ENCODE measurements at places on chromosomes 3 and 15. TPM values are rescaled to one million over a fixed set of nuclear protein-coding genes. Genes with fewer than 3 reads are reported as not detected.

- H3K27me3 ChIP-seq: no peaks in the 10 kb centered on the region
- DNase-seq: no peak
- no peaks in the 10 kb centered on the region for H3K36me3 ChIP-seq
- no peaks in the 10 kb centered on the region for H3K4me1 ChIP-seq
Measured at GRCh38 chr3:79983118-79983517, 215.3 kb upstream of the ROBO1 start.

IGF2BP2 gene
- total RNA-seq: 0.21 TPM

GRCh38 chr3:16587681-16588060, 17.6 kb downstream of the DAZL start:
- H3K4me1 ChIP-seq: peaks cover 11% of the 10 kb centered on the region
- no peak overlapping the region for H3K27ac ChIP-seq
- H3K36me3 ChIP-seq: no peaks in the 10 kb centered on the region
- H3K4me3 ChIP-seq: no peak overlapping the region

DNA sequence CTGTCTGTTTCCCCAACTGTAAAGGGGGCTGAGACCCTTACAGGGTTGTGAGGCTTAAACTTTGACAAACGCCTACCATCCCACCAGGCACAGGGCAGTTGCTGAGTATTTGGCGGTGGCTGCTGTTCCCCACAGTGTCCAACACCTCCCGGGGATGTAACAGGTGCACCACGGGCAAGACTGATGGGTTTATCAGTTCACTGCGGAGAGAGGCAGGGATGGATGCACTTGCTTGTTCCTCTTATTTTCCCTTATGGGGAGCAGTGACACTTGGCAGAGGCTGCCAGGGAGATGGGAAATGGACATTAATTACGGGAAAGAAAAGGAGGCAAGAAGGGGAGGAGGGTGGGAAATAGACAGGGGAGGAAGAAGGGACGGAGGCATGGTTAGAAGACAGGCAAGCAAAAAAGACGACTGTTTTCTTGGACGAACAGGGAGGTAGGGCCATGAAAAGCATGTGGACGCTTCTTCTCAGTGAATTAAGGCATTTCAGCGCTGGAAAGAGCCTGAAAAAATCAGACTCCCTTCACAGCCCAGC, 16.6 kb upstream of the ADIPOQ start:
- no peak for DNase-seq
- no peaks in the 10 kb centered on the region for H3K4me1 ChIP-seq
- no peaks in the 10 kb centered on the region for H3K36me3 ChIP-seq

DNA sequence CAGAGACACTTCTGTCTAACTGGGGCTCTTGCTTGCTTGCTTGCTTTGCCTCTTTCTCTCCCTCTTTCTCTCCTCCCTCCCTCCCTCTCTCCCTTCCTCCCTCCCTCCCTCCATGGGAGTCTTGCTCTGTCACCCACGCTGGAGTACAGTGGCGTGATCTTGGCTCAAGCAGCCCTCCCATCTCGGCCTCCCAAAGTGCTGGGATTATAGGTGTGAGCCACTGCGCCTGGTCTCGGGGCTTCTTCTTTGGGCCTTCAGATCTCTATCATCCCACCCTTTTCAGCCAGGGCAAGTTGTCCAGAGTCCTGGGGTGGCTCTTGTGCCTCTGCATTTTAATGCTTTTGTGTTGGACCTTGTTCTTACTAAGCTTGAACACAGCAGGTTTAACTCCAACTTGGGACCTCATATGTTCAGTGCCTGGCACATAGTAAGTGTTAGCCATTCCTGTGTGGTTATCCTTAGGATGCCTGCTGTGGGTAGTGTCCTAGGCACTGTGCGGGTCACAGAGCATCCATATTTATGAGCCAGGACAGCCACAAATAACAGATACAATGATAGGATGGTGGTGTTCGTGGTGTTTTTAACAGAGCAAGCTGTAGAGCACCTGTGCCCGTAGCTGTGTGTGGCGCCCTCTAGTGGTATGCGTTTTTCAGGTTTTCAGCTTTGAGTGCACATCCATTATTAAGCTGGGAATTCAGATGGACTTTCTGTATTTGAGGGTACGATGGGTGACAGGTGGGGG, 75.1 kb downstream of the CCK start:
- no peaks in the 10 kb centered on the region for H3K27me3 ChIP-seq
- H3K36me3 ChIP-seq: peaks cover 11% of the 10 kb centered on the region
- H3K4me1 ChIP-seq: peaks cover 50% of the 10 kb centered on the region
- H3K4me3 ChIP-seq: no peak overlapping the region

FHIT gene
- total RNA-seq: 10.3 TPM

- peaks cover 6% of the 10 kb centered on the region for H3K4me1 ChIP-seq
- DNase-seq: no peak
- H3K27me3 ChIP-seq: no peaks in the 10 kb centered on the region
- no peak overlapping the region for H3K27ac ChIP-seq
Measured at GRCh38 chr15:57135800-57136199, 217.4 kb downstream of the TCF12 start.

DNA sequence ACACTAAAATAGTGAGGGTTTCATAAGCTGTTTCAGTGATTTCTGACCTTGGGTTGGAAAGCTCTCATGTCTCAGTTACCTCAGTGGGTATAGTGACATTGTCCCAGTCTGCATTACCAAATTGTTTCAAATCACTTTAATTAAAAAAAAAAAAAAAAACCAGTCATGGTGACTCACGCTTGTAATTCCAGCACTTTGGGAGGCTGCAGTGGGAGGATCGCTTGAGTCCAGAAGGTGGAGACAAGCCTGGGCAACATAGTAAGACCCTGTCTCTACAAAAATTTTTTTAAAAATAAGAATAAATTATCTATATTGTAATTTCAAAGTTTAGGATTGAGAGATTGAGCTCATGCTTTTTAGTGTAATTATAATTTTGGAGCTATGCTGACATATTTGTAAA, 78.0 kb downstream of the MBNL1 start:
- no peak overlapping the region for H3K4me3 ChIP-seq
- H3K27ac ChIP-seq: no peak overlapping the region
- DNase-seq: no peak
- H3K36me3 ChIP-seq: peaks cover 3% of the 10 kb centered on the region
- no peaks in the 10 kb centered on the region for H3K27me3 ChIP-seq
- H3K4me1 ChIP-seq: no peaks in the 10 kb centered on the region

DNA sequence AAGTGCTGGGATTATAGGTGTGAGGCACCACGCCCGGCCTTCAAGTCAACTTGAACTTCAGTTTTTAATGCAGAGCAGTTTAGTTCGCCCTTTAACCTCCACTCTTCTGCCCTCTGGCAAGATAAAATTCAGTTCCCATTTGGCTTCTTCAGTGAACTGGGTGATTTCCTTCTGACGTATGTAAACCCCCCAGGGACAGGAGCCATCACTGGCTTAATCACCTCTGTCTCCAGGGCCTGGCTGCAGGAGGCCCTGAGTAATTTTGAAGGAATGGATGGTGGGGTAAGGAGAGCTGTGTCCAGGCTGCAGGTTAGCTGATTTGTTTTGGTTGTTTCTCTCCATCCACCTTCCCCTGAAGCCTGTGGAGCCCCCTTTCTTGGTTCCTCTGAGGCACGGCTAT, 11.9 kb downstream of the MCM2 start:
- no peaks in the 10 kb centered on the region for H3K27me3 ChIP-seq
- no peak overlapping the region for H3K27ac ChIP-seq
- no peak overlapping the region for H3K4me3 ChIP-seq
- no peaks in the 10 kb centered on the region for H3K4me1 ChIP-seq
- H3K36me3 ChIP-seq: peaks cover 65% of the 10 kb centered on the region

DNA sequence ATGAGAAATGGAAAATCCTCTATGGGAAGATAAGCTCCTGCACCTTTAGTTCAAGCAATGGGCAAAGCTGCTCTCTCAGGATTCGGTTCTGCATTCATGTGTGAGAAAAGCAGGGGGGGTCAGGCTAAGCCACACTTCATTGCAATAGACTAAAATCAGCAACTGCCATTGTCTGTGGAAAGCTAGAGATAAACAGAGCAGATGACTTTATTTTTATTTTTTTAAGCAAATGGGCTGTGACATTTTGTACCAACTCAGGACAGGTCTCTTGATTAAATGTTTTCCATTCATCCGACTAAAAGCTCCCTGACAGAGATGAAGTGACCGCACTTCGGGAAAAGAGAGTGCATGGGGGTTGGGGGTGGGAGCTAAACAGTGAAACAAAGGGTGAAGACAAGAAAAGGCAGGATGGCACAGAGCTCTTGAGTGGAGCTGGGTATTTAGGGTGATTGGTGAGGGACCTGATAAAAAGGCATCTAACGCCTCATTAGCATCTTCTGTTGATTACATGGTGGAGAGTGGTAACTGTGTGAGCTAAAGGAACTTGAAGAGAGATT, 987.4 kb downstream of the TUSC7 start:
- H3K4me3 ChIP-seq: no peak overlapping the region
- H3K27ac ChIP-seq: no peak overlapping the region
- H3K36me3 ChIP-seq: no peaks in the 10 kb centered on the region
- DNase-seq: no peak

- peak overlapping the region; percentile 22 for H3K27ac ChIP-seq
- no peaks in the 10 kb centered on the region for H3K4me1 ChIP-seq
- no peaks in the 10 kb centered on the region for H3K36me3 ChIP-seq
- no peaks in the 10 kb centered on the region for H3K27me3 ChIP-seq
- H3K4me3 ChIP-seq: peak overlapping the region; percentile 23
- peak; percentile 33 for DNase-seq
Measured at GRCh38 chr3:189404797-189405484, 226.2 kb upstream of the TP63 start.

RLBP1 gene
- not detected for total RNA-seq

ASB14 gene
- total RNA-seq: not detected

- peak; percentile 41 for DNase-seq
- peaks cover 14% of the 10 kb centered on the region for H3K4me1 ChIP-seq
- H3K36me3 ChIP-seq: no peaks in the 10 kb centered on the region
- H3K27me3 ChIP-seq: no peaks in the 10 kb centered on the region
Measured at GRCh38 chr15:66865622-66866611, 163.9 kb downstream of the SMAD6 start.

TEX55 gene
- not detected for total RNA-seq

DNA sequence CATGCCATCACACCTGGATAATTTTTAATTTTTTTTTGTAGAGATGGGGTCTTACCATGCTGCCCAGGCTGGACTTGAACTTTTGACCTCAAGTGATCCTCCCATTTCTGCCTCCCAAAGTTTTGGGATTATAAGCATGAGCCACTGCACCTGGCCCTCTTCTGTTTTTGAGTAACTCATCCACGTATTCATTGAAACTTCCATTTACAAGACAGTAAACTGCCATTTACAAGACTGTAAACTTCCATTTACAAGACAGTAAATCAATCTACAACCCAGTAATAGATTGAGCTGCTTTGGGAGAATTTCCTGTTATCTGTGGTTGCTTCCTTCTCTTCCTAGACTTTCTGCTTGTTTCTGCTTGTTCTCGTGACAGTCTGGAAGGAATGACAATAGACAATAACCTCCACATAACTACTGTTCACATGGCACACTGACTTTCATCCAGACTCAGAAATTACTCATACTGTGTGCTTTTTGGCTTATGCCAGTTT, 114.7 kb upstream of the CCNL1 start:
- H3K27me3 ChIP-seq: no peaks in the 10 kb centered on the region
- no peak overlapping the region for H3K27ac ChIP-seq

GRCh38 chr3:71509066-71509465, 74.5 kb downstream of the FOXP1 start:
- no peak overlapping the region for H3K27ac ChIP-seq
- H3K36me3 ChIP-seq: no peaks in the 10 kb centered on the region
- DNase-seq: no peak
- no peaks in the 10 kb centered on the region for H3K27me3 ChIP-seq

- no peak for DNase-seq
- no peaks in the 10 kb centered on the region for H3K36me3 ChIP-seq
- H3K4me1 ChIP-seq: no peaks in the 10 kb centered on the region
- no peaks in the 10 kb centered on the region for H3K27me3 ChIP-seq
Measured at GRCh38 chr3:103786296-103786695, 1351.5 kb downstream of the ZPLD1 start.

All from GM12878 (cell line).